Left ventricle myocardium inferior (tissue), 1 donor: ENCODE measurements at places on chromosomes 6 and 20. TPM values are rescaled to one million over a fixed set of nuclear protein-coding genes. Genes with fewer than 3 reads are reported as not detected.
A peak's percentile ranks its signal among the peaks of the same experiment; 100 is the strongest.

- DNase-seq: no peak
Observed at GRCh38 chr6:92589996-92590395, 829.4 kb downstream of the EPHA7 start.

DNA sequence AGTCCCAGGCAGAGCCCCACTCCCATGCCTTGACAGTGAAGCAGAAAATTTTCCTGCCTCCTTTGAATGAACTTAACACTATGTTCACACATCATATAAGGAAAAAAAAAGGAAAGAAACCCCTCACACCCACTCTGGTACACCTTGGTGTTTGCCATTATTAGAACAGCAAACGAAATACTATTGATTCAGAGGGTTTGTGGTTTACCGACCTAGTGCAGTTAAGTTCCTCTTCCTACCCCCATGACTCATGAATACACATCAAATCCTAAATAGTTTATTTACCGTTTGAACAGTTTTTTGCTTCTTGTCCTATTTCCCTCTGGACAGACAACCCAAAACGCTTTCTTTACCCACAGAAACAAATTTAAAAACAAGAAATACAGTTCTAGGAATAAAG, 237.7 kb downstream of the FOXA2 start:
- DNase-seq: no peak

- peak; percentile 56 for DNase-seq
Observed at GRCh38 chr6:137823826-137824555, 43.1 kb upstream of the TNFAIP3 start.

Gene PROKR2
- total RNA-seq: not detected

DNA sequence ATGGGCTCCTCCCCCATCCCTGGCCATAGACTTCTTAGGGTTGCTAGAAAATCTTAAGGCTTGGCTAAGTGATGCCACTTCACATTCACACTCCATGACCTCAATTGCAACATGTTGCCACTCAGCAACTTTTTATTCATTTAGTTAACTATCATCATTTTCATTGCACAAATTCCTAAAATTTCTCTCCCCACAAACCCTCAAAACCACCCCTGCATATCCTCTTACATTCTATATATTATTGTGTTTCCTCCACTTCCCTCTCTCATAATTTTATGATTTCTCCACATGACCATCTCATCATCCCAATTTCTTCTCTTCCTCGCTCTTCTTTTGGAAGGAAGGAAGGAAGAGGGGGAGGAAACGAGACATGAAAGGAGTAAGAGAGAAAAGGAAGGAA, 436.0 kb downstream of the HACE1 start:
- no peak for DNase-seq

Gene CD24
- 0.71 TPM for total RNA-seq

GRCh38 chr6:28433119-28433518, 10.2 kb downstream of the ZSCAN23 start:
- DNase-seq: no peak

Gene VSTM2L
- 50.3 TPM for total RNA-seq

DNA sequence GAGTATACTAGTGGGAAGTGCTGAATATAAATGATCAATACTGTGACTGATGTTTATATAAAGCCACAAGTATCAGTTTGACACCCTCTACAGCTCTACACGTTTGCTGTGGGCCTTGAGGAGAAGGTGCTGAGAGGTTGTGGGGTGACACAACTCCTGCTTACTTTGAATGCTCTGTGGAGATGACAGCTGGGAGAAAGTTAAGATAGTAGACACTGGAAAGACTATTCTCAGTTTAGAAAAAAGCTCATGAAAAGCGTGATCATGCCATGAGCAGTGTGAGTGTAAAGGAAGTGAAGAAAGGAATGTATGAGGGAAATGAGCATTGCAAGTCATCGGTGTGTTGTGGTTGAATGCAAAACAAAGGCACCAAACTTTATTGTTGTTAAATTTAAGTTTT, 215.8 kb downstream of the UTRN start:
- no peak for DNase-seq

Gene KCNK5
- total RNA-seq: 0.47 TPM

Gene DLGAP4
- 51.7 TPM for total RNA-seq

Gene SOX18
- 30.5 TPM for total RNA-seq

GRCh38 chr20:4508773-4509172, 212.9 kb upstream of the PRND start:
- DNase-seq: no peak

Gene SLC44A4
- 0.08 TPM for total RNA-seq

Gene GJA10
- total RNA-seq: not detected

GRCh38 chr6:90403489-90404381, 107.1 kb upstream of the BACH2 start:
- DNase-seq: peak; percentile 43

Gene SPAG4
- total RNA-seq: 2.3 TPM

DNA sequence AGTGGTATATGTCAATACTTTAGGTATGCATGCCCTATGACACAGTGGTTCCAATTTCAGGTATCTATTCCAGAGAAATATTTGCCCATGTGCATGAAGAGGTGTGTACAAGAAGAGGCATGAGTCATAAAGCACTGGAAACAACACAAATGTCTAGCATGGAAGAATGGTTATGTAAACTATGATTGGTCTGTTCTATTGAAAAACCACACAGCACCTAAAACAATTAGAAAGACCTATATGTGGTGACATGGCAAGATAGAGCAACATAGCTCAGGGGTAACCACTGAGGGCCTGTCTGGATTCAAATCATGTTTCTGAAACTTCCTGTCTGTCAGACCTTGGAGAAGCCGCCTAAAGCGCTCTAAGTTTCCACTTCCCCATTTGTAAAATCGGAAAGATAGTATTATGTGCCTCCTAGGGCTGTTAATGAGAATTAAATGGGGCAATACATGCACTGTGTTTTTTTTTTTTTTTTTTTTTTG, 76.0 kb upstream of the SHLD1 start:
- no peak for DNase-seq

Gene PSORS1C1
- total RNA-seq: 4.7 TPM

Gene PREX1
- total RNA-seq: 11.2 TPM

- no peak for DNase-seq
Observed at GRCh38 chr6:160028487-160029275, 59.8 kb downstream of the IGF2R start.

Gene ID1
- 91.5 TPM for total RNA-seq

Gene EYS
- total RNA-seq: 0.08 TPM

DNA sequence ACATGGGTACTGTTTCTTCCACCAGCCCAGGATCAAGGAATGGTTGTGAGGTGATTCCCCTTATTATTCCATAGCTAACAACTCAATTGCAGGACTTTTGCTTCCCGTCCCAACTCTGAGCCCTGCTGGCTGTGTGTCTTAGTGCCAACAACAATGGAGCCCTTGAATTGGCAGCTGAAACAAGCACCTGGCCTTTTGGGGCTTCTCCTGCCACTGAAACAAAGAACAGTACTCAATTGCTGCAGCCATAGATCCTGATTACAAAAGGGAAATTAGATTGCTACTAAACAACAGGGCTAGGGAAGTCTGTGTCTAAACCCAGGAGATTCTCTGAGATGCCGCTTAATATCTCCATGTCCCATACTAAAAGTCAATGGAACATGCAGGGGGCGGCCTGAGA, 61.3 kb upstream of the CARMIL1 start:
- DNase-seq: no peak

GRCh38 chr6:10465629-10466499, 51.0 kb upstream of the TFAP2A start:
- DNase-seq: no peak

Gene MYO6
- total RNA-seq: 5.0 TPM

DNA sequence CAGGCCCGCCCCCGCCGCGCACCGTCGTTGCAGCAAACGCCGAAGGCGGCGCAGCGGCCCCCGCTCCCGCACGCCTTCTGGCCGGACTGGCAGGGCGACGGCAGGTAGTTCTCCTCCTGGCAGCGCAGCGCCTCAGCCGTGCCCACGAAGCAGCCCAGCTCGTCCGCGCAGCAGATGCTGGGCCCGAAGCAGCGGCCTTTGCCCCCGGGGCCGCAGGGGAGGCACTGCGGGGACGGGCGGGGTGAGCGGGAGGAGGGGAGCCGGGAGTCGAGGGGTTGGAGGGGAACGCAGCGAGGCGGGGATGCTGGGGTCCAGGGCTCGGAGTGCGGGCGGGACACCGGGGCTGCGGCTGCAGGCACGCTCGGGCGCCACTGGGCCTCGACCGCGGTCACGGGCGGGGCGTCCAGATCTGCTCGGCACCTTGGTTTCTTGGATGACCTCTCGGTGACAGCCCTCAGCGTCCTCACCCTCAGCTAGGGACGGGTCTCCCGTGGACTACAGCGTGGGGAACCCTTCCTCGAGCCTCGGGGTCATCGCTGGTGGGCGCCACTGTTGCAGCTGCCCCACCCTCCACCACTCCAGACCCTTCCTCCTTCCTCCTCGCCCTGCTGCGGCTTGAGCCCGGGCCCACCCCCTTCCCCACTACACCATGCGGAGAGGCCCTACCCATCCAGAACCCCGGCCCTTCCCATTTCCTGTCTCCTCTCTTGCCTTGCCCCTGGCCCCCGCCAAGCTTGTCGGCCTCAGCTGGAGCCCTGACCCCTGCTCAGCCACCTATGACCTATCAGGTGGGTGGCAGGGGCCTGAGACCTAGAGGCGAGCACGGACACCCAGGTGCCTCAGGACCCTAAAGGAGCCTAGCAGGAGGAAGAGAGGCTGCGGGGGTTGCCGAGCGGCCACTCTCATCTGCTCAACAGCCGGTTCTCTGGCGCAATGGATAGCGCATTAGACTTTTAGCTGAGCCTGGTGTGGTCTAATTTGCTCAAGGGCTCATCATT, 1.3 kb downstream of the AVP start:
- no peak for DNase-seq

GRCh38 chr6:114092943-114093342, 122.0 kb upstream of the HDAC2 start:
- no peak for DNase-seq

Gene HTR1B
- not detected for total RNA-seq

GRCh38 chr6:7242835-7243178, 70.2 kb downstream of the SSR1 start:
- no peak for DNase-seq

GRCh38 chr6:79143320-79143898, 65.4 kb upstream of the PHIP start:
- DNase-seq: no peak

GRCh38 chr6:144156991-144157390, 6.7 kb downstream of the STX11 start:
- DNase-seq: no peak

- DNase-seq: no peak
Observed at GRCh38 chr6:11398451-11399326, 138.9 kb upstream of the TMEM170B start.

DNA sequence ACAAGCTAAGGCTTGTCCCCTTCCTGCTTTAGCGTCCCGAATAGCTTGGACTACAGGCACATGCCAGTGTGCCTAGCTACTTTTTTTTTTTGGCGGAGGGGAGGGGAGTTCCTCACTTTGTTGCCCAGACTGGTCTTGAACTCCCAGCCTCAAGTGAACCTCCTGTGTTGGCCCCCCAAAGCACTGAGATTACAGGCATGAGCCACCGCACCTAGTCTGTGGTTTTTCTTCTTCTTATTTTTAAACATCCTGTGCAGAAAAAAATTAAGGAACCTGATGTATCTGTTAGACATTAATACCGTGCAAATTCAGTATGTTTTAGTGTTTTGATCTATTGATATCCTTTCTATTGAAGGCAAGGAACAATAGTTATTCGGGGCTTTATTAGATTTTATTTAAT, 25.7 kb downstream of the HIVEP1 start:
- no peak for DNase-seq

GRCh38 chr20:54229566-54230160, 21.8 kb downstream of the PFDN4 start:
- DNase-seq: no peak

DNA sequence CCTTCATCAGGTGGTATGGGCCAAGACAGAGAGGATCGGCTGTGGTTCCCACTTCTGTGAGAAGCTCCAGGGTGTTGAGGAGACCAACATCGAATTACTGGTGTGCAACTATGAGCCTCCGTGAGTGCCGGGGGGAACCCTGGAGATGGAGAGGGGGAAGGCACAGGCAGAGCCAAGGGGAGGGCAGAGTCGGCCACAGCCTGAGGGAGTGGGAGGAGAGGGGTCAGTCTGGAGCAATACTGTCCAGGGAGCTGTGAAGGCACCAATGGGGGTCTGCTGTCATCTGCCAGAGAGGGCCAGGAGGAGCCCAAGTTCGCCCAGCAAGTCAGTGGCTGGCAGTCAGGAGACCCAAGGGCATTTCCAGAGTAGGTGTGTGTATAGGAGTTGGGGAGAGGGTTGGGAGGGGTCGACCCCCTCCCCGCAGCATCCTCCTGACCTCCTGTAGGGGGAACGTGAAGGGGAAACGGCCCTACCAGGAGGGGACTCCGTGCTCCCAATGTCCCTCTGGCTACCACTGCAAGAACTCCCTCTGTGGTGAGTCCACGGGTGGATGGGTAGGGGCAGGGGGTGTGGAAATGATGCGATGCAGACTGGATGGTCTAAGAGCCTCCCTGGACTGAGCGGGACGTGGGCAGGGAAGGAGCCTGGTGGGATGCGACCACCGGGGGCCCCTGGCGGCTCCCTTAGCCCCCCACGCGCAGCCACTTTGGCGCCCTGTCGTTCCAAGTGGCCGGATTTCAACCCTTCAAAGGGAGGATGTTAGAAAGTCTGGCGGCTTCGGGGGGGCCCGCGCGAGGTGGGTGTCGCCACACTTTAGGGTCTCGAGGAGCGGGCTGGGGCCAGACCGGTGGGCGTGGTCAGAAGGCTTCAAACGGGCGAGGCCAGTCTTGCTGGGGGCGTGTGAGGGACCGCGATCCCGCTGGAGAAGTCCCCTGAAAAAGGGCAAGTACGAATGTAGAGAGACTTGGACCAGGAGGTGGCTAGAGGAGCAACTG, 7.2 kb downstream of the PI16 start:
- no peak for DNase-seq

Gene REM1
- 1.5 TPM for total RNA-seq

DNA sequence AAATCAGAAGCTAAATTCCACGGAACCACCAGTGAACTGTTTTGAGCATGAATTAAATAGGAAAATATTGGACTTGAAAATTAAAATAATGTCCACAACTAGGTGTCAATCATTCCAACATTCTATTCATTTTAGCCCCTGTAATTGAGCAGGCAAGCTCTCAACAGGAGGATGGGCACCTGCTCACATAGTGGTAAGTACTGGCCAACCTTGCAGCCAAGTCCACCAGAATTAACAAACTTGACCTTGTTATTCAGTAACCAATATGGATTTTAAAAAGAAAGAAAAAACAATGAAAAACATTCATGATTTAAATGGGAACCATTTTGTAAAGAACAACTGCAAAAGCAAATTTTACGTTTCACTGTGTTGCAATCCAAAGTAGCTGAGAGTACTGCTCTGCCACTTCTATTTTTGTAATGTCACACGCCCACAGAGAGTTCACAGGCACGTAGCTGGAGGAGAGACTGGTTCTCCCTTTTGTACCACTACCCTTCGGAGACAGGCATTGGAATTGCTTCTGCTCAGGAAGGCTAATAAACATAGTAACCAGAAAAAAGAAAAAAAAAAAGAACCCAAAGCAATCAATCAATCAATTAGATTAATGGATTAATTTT, 75.2 kb upstream of the F13A1 start:
- no peak for DNase-seq

- no peak for DNase-seq
Observed at GRCh38 chr6:21891080-21891479, 297.5 kb downstream of the SOX4 start.
